Activated T-helper 1 cell treated with anti-CD3 and anti-CD28 coated beads, Interleukin-12 subunit alpha, Interleukin-12 subunit beta, Interleukin-2, Interleukin-4 antibody, amounts not matched to agents 30 ng/mL and 10 ng/mL and 1 ng/mL, durations not matched to agents 14 hours and 24 hours and 36 hours (primary cell): ENCODE measurements at places on chromosomes 5 and 9. TPM values are rescaled to one million over a fixed set of nuclear protein-coding genes. Genes with fewer than 3 reads are reported as not detected.

DNA sequence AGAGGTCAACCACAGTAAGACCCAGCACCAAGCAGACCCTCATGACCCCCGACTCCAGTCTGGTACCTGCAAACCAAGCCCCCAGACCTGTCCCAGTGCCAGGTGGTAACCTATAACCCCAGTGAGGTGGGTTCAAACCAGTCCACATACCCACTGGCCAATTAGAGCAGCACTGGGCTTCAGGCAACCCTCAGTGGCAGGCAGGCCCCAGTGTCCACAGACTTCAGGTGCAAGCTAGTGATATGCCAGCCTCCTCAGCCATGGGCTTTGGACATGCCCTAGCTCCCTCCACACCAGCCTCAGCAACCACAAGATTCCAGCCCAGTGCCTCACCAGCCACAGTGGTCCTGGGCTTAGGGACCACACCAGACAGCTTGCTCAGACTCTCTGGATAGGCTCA, 276.6 kb downstream of the DTWD2 start:
- H3K4me3 ChIP-seq = no peak overlapping the region
- no peak for DNase-seq
- H3K4me1 ChIP-seq = no peaks in the 10 kb centered on the region
- H3K27me3 ChIP-seq = peaks cover 3% of the 10 kb centered on the region
- H3K36me3 ChIP-seq = no peaks in the 10 kb centered on the region
- no peak overlapping the region for H3K27ac ChIP-seq

The C9 gene
- total RNA-seq = not detected in 2 replicates

- H3K4me3 ChIP-seq = no peak overlapping the region
- H3K36me3 ChIP-seq = peaks cover 5% of the 10 kb centered on the region
- H3K4me1 ChIP-seq = peaks cover 25% of the 10 kb centered on the region
- DNase-seq = no peak
- H3K27me3 ChIP-seq = peaks cover 15% of the 10 kb centered on the region
These were observed 7.1 kb downstream of the GLIS3 start for GRCh38 chr9:4292781-4293180.

The GALNT10 gene
- 51.1 and 55.6 TPM in 2 replicates for total RNA-seq

DNA sequence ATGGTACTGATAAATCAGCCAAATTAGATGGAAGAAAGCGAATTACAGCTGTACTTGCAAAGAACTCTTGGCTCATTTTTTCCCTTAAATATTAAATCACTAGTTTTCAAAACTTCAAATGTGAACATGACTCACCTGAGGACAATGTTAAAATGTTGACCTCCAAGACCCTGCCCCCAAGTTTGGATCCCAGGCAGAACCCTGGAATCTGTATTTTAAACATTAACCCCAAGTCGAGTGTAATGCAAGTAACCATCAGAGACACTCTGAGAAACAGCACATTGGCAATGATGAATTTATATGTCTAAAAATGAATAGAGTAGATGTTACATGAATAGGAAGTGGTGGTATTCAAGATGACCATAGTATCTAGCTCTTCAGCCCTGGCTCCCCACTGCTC, 2.3 kb upstream of the CD274 start:
- DNase-seq = no peak
- peak overlapping the region; percentile 41 for H3K4me3 ChIP-seq
- H3K36me3 ChIP-seq = peaks cover 15% of the 10 kb centered on the region
- H3K27ac ChIP-seq = peak overlapping the region; percentile 50

The FLT4 gene
- total RNA-seq = 0.86 and 1.8 TPM in 2 replicates

- no peaks in the 10 kb centered on the region for H3K4me1 ChIP-seq
- H3K4me3 ChIP-seq = no peak overlapping the region
- no peak overlapping the region for H3K27ac ChIP-seq
These were observed 47.3 kb downstream of the PRLR start for GRCh38 chr5:35182910-35183535.

DNA sequence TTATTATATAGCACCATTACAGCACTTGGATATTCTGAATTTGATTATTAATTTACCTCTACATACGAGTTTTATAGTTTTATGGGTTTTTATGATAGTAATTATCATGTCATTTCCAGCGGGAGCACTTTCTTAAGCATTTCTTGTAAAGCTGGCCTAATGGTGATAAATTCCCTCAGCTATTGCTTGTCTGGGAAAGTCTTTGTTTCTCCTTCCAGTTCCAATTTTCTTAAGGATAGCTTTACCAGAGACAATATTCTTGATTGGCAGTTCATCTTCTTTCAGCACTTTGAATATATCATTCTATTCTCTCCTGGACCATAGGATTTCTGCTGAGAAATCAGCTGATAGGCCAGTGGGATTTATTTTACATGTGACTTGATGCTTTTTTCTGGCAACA, 505.4 kb downstream of the TMEM232 start:
- H3K27ac ChIP-seq = no peak overlapping the region
- no peak overlapping the region for H3K4me3 ChIP-seq
- H3K4me1 ChIP-seq = no peaks in the 10 kb centered on the region

- no peak overlapping the region for H3K27ac ChIP-seq
- peaks cover 4% of the 10 kb centered on the region for H3K27me3 ChIP-seq
- no peaks in the 10 kb centered on the region for H3K36me3 ChIP-seq
- no peak overlapping the region for H3K4me3 ChIP-seq
- no peak for DNase-seq
These were observed 32.2 kb downstream of the PRLR start for GRCh38 chr5:35198075-35198474.

DNA sequence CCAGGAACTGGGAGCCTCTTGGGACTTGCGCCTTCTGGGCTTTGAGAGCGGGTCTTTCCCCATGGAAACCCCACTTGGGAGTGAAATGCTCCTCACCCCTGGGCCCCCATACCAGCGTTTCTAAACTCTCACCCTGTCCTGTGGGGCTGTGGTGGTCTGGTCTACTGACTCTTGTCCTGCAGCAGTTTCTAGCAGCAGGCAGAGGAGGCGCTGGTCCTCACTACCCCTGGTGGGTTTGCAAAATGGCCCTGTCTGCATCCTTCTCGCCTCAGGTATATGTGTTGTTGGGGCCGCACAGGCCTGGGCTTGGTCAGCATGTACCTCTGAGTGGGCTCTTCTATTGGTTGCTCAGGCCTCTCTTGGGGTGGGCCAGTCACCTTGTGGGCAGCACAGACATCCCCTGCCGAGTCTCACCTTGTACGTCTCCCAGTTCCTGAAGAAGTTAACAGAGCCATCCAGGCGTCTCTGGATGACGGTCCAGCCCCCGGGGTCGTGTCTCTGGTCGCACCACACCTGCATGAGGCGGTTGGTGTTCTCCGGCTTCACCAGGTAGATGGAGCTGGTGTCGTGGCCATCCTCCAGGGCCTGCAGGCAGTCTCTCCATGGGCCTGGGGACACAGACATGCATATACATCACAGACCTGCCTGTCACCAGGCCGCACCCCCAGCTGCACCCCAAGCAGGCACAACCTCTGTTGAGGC, 29.0 kb downstream of the ANGPTL2 start:
- DNase-seq = no peak
- H3K4me1 ChIP-seq = no peaks in the 10 kb centered on the region
- H3K27me3 ChIP-seq = peaks cover 3% of the 10 kb centered on the region
- H3K4me3 ChIP-seq = no peak overlapping the region

The VCAN gene
- 0.05 TPM in 2 replicates for total RNA-seq

The ZNF879 gene
- total RNA-seq = 2.2 and 4.2 TPM in 2 replicates

The EIF4EBP3 gene
- 12.7 and 16.1 TPM in 2 replicates for total RNA-seq

The CBY3 gene
- 0.66 and 1.0 TPM in 2 replicates for total RNA-seq

DNA sequence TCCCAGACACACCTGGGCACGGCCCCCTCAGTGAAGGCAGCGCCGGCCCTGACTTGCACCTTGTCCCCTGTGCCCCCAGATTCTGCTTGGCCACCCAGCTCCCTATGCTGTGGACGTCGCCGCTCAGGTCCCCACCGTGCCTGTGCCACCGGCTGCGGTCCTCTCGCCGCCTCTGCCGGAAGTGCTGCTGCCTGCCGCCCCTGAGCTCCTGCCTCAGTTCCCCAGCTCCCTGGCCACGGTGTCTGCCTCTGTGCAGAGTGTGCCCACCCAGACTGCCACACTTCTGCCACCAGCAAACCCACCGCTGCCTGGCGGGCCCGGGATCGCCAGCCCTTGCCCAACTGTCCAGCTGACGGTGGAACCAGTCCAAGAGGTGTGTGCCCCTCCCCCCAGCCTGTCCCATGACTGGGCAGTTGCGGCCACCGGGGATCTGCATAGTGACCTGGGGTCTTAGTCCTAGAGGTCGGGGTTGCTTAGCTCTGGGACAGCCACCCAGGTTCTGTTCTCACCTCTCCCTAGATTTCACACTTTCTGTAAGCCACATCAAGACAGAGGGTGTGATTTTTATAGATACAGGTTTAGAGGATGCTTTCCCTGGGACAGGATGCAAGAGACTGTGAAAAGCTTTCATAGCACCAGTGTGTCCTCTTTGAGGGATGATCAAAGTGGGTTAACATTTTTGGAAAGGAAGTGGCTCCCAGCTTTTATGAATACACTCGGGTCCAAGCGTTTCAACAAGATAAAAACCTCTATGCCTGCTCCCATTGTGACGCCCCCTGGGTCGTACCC, 78.0 kb downstream of the WNK2 start:
- H3K4me3 ChIP-seq = no peak overlapping the region
- H3K36me3 ChIP-seq = no peaks in the 10 kb centered on the region
- DNase-seq = no peak
- H3K4me1 ChIP-seq = no peaks in the 10 kb centered on the region

The ANXA2R gene
- total RNA-seq = 0.88 and 0.93 TPM in 2 replicates

DNA sequence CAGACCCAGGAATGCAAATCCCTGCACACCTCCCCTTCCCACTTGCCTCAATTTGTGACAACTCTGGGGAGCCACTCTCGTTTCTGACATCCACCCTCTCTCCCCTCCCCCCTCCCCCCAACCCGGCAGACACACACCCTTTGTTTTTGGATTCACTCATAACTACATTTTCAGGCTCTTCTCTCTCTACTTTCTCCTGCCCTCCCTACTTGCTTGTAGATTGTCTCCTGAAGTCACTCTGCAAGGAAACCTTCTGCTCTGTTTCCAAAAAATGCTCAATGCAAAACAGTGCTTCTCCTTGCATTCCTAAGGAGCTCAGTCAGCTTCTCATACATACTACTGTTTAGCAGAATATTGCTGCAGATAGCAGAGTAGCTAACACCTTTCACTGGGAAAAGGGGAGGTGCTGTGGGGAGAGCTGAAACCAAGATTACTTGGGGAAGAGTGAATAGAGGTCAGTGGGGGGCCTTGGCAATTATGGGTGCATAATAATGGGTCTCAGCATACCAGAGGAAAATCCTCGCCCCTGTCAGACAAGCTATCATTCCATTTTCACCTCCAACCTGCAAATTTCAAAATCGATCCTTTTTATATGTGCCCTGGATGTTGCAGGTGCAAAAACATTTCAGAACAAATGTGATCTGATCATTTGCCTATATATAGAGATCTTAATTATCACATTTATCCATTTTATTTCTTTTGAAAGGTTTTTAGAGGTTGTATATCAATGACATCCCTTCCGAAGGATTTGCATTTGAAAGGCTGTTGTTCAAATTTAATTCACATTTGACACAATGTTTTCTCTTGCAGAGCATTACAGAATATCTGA, 1860.7 kb upstream of the WWC1 start:
- H3K27me3 ChIP-seq = no peaks in the 10 kb centered on the region
- H3K27ac ChIP-seq = no peak overlapping the region
- DNase-seq = no peak
- no peaks in the 10 kb centered on the region for H3K36me3 ChIP-seq

GRCh38 chr5:32446630-32447029, 2.1 kb upstream of the ZFR start:
- H3K27me3 ChIP-seq = peaks cover 19% of the 10 kb centered on the region
- H3K4me3 ChIP-seq = no peak overlapping the region
- peaks cover 26% of the 10 kb centered on the region for H3K4me1 ChIP-seq
- no peak overlapping the region for H3K27ac ChIP-seq
- DNase-seq = no peak
- H3K36me3 ChIP-seq = peaks cover 15% of the 10 kb centered on the region

- no peak for DNase-seq
- peaks cover 13% of the 10 kb centered on the region for H3K36me3 ChIP-seq
- H3K27ac ChIP-seq = no peak overlapping the region
- H3K27me3 ChIP-seq = no peaks in the 10 kb centered on the region
- no peak overlapping the region for H3K4me3 ChIP-seq
These were observed 107.3 kb downstream of the CD180 start for GRCh38 chr5:67089200-67089725.

The INSL6 gene
- not detected in 2 replicates for total RNA-seq

The SLC34A3 gene
- total RNA-seq = not detected in 2 replicates

GRCh38 chr5:53879708-53880323, 319.4 kb downstream of the NDUFS4 start:
- no peak for DNase-seq
- no peak overlapping the region for H3K27ac ChIP-seq
- H3K27me3 ChIP-seq = no peaks in the 10 kb centered on the region
- peaks cover 5% of the 10 kb centered on the region for H3K4me1 ChIP-seq
- H3K4me3 ChIP-seq = no peak overlapping the region

GRCh38 chr5:144531188-144531587, 360.5 kb downstream of the KCTD16 start:
- H3K4me3 ChIP-seq = no peak overlapping the region
- no peak for DNase-seq
- H3K36me3 ChIP-seq = no peaks in the 10 kb centered on the region

- no peaks in the 10 kb centered on the region for H3K4me1 ChIP-seq
- H3K36me3 ChIP-seq = no peaks in the 10 kb centered on the region
- no peak for DNase-seq
These were observed 86.3 kb downstream of the ZNF618 start for GRCh38 chr9:113962396-113962795.

DNA sequence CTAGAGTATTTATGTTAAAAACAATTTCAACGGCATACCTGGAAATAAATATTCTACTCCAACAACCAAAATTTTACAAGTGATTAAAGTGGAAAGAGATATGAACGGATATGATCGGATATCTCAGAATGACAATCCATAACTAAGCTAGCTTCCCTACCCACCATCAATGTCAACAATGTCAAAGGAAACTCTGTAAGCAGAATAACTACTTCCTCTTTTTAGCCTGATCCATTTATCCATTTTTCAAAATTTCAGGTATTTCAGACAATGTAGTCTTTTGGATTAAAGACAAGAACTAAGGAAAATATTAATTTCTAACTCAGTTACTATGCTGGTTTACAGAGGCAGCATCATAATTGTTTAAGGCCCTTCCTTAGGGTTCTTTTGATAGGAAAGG, 188.7 kb downstream of the DENND1A start:
- H3K4me1 ChIP-seq = no peaks in the 10 kb centered on the region
- no peak for DNase-seq
- H3K27me3 ChIP-seq = no peaks in the 10 kb centered on the region

The CDO1 gene
- total RNA-seq = 0.49 and 0.66 TPM in 2 replicates

The SLC34A1 gene
- total RNA-seq = 0.26 TPM in 1 of 2 replicates, not detected in the other

- peak within 1 kb of the TSS; percentile 57 for H3K4me3 ChIP-seq
- no peak for DNase-seq
- H3K36me3 ChIP-seq = peaks cover 1% of the 10 kb centered on the region
- H3K27ac ChIP-seq = no peak within 1 kb of the TSS
These were observed at the start of gene CARD9 for GRCh38 chr9:136373300-136374182. Gene CARD9 (minus strand): TSS chr9:136373669. CDS start chr9:136372078, 1,591 bp downstream.

- H3K27ac ChIP-seq = no peak overlapping the region
- H3K36me3 ChIP-seq = no peaks in the 10 kb centered on the region
- DNase-seq = no peak
- H3K4me3 ChIP-seq = no peak overlapping the region
- H3K27me3 ChIP-seq = peaks cover 1% of the 10 kb centered on the region
These were observed 211.6 kb downstream of the MSX2 start for GRCh38 chr5:174935854-174936474.
